ENCODE measurements at places on chromosomes 4 and X. TPM values are rescaled to one million over a fixed set of nuclear protein-coding genes. Genes with fewer than 3 reads are reported as not detected.

GRCh38 chrX:9515489-9515888 is 50.6 kb downstream of the TBL1X start:
- DNase-seq = no peak

GRCh38 chr4:89351201-89351600 is 43.6 kb upstream of the GPRIN3 start:
- DNase-seq = no peak

- no peak for DNase-seq
Observed at GRCh38 chr4:92962831-92963230, 659.1 kb downstream of the GRID2 start.

DNA sequence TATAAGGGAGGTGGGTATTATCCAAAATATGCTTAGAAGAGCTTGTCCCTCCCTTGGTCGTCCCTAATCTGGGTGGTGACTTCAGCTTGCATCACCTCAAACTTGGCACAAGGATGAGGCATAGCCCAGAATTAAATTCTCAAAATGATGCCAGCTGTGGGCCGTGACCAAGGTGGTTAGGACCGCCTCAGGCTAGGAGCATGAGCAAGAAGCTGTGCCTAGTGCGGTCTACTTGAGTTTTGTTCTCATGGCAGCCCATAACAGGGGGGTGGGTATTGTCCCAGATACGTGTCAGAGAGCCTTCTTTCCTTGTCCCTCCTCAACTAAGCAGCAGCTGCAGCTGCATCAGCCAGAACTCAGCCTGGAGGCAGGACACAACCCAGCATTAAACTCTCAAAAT is 2620.0 kb downstream of the PCDH7 start:
- DNase-seq = no peak

DNA sequence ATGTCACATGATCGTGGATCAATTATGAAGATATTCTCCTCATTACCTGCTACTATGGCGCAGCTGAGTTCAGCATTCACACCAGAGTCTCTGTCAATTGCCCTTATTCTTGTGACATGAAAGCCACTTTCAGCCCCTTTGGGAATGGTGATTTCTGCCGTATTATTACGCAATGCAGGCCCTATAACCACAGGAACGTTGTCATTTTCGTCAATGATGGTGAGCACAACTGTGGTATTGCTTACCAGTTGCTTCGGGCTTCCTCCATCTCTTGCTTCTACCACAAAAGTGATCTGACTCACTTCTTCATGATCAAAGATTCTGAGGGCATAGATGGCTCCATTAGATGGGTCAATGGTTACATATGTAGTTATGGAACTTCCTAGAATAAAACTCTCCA is 2.1 kb downstream of the PCDH18 start:
- DNase-seq = no peak

HSFX3 gene
- total RNA-seq = not detected

NOX1 gene
- not detected for total RNA-seq

ZDHHC15 gene
- 1.4 TPM for total RNA-seq
